ENCODE measurements at places on chromosomes 2 and 18. TPM values are rescaled to one million over a fixed set of nuclear protein-coding genes. Genes with fewer than 3 reads are reported as not detected.

SIGLEC15 gene
- 5.5 TPM for total RNA-seq

VRK2 gene
- 25.5 TPM for total RNA-seq

UGT1A8 gene
- total RNA-seq, result not detected

DYTN gene
- not detected for total RNA-seq

SUCLG1 gene
- total RNA-seq, result 98.6 TPM

GRCh38 chr18:80107426-80107825 lies 1.6 kb upstream of the ADNP2 start:
- peaks cover 47% of the 10 kb centered on the region for H3K4me1 ChIP-seq
- DNase-seq, result no peak
- H3K27me3 ChIP-seq, result no peaks in the 10 kb centered on the region
- H3K36me3 ChIP-seq, result no peaks in the 10 kb centered on the region
- no peak overlapping the region for H3K27ac ChIP-seq
- H3K4me3 ChIP-seq, result no peak overlapping the region

DNA sequence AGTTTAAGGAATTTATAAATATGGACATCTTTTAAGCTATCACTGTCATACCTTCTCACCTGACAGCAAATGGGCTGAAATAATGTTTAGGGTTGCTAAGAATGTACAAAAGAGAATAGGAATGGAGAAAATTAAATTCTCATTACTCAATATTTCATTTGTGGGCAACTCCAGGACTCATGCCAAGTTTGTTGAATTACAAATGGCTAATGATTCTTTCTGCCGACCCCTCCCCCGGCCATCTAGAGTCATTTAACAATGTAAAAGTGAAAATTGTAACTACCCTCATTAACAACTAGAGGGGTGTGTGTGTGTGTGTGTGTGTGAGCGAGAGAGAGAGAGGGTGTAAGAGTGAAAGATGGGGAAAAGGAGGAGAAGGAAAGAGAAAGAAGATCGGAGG lies 708.5 kb upstream of the FAM98A start:
- H3K36me3 ChIP-seq, result no peaks in the 10 kb centered on the region
- no peaks in the 10 kb centered on the region for H3K4me1 ChIP-seq
- DNase-seq, result no peak
- no peaks in the 10 kb centered on the region for H3K27me3 ChIP-seq

GRCh38 chr2:127614731-127615130 lies 31.2 kb upstream of the GPR17 start:
- no peaks in the 10 kb centered on the region for H3K4me1 ChIP-seq
- no peaks in the 10 kb centered on the region for H3K27me3 ChIP-seq
- no peak overlapping the region for H3K4me3 ChIP-seq
- peak; percentile 3 for DNase-seq
- no peaks in the 10 kb centered on the region for H3K36me3 ChIP-seq

DNA sequence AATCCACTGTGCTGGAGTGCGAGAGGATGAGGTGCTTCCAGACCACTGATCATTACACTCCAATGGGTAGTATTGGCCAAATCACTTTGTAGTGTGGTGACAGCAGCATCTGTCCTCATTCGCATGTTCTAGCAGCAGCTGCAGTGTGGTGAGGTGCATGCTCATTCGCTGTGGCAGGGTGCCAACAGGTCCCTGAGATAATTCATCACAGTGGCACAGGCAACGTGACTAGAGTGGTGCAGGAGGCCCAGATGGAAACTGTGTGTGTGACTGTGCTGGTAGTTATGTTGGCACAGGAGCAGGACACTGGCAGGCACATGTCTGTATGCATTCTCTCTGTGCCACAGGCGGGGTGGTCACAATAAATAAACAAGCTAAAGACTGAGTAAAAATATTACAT lies 329.5 kb upstream of the SYT4 start:
- peak; percentile 23 for DNase-seq
- H3K36me3 ChIP-seq, result no peaks in the 10 kb centered on the region
- no peak overlapping the region for H3K4me3 ChIP-seq
- no peak overlapping the region for H3K27ac ChIP-seq
- no peaks in the 10 kb centered on the region for H3K27me3 ChIP-seq
- no peaks in the 10 kb centered on the region for H3K4me1 ChIP-seq

DNA sequence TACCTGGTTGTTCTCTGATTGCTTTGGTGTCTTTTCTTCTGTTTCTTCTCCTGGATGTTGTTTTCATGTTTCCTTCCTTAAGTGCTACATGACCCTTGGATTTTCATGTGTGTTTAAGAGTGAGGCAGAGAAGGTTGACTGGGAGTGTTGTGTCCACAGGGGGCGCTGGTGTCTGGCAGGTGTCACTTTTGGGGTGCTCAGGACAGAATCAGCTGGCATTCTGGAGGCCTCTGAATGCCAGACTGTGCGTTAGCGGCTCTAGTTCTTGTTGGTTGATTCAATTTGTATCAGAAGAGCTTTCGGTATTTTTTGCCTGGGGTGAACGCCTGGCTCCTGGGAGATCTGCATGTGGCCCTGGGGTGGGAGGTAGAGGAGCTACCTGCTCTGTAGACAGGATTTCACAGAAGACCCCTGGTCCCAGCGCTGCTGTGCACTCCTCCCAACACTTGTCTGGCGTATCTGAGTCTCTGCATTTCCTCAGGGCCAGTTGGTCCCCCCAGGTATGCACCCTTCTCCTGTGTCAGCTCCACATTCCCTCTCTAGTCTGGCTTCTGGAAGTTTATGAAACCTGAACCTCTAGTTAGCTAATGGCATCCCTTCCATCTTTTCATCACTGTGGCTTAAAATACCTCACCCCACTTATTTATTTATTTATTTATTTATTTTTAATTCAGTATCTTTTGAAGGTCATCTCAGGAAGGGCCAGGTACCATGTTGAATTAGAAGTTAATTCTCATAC lies 1.1 kb downstream of the GREB1 start:
- H3K36me3 ChIP-seq, result no peaks in the 10 kb centered on the region
- peaks cover 23% of the 10 kb centered on the region for H3K4me1 ChIP-seq
- no peaks in the 10 kb centered on the region for H3K27me3 ChIP-seq
- no peak for DNase-seq

- H3K36me3 ChIP-seq, result no peaks in the 10 kb centered on the region
- H3K27me3 ChIP-seq, result no peaks in the 10 kb centered on the region
- no peaks in the 10 kb centered on the region for H3K4me1 ChIP-seq
- no peak for DNase-seq
- H3K27ac ChIP-seq, result peak overlapping the region; percentile 24
Observed at GRCh38 chr2:179487010-179487731, 222.5 kb upstream of the SESTD1 start.
